HCT116 (cell line): ENCODE measurements at places on chromosomes 3 and 15.

- H3K27me3 ChIP-seq, result no peaks in the 10 kb centered on the region
- H3K4me1 ChIP-seq, result no peaks in the 10 kb centered on the region
- DNase-seq, result no peak
- no peaks in the 10 kb centered on the region for H3K36me3 ChIP-seq
Observed at GRCh38 chr3:143934791-143935190, 36.8 kb upstream of the DIPK2A start.

GRCh38 chr15:67415181-67415580 lies 105.8 kb upstream of the C15orf61 start:
- no peak overlapping the region for H3K4me3 ChIP-seq
- DNase-seq, result no peak
- H3K27me3 ChIP-seq, result no peaks in the 10 kb centered on the region
- peaks cover 11% of the 10 kb centered on the region for H3K4me1 ChIP-seq
- H3K36me3 ChIP-seq, result no peaks in the 10 kb centered on the region
- no peak overlapping the region for H3K27ac ChIP-seq

DNA sequence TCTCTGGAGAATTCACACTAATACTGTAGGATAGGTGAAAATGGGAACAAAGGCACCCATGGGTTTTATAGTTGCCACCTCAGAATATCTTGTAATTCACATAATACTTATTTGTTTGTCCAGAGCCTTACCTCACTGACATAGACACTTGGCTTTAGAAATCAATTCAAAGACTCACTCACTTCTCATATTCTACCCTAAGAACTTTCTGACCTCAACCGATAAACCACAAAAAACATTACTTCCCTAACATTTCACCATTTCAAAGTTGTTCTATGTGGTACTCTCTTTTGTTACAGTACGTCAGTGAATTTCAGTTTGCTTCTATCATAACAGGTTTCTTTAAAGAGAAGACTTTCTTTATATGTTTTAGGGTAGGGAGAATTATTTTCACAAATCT lies 359.3 kb downstream of the IGSF11 start:
- H3K27ac ChIP-seq, result no peak overlapping the region
- no peak for DNase-seq
- no peaks in the 10 kb centered on the region for H3K36me3 ChIP-seq
- no peaks in the 10 kb centered on the region for H3K4me1 ChIP-seq
- no peaks in the 10 kb centered on the region for H3K27me3 ChIP-seq

DNA sequence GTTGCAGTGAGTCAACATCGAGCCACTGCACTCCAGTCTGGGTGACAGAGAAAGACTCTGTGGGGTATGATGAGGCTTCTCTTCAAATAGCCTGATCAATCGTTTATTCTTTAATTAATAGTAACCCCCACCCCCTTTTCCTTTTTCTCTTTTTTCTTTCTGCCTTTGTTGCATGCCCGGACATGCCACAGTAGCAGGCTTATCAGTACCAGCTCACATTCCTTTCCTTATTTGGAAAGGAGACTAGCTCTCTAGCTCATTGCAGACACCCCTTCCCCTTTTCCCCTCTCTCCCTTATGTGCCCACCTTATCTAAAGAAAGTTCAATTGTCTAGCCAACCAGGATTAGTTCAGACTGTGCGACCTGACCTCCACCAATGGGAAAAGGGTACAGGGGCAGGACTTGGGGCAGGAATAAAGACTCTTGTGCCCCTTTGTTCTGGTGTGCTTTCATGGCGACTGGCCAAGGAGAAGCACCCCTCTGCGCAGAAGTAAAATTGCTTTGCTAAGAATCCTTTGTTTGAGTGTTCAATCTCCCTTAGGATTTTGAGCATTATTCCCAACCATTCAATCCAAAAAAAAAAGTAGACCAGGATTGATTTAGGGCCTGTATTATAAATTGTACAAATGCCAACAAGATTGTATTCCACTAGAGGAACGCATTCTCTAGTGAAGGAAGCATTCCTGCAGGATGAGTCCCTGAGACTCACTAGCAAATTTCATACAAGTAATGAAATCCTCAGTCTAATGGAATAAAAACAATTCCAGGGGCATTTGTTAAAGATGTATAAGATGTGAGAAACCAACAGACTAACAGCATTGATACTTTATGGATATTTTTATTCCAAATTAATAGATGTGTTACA lies 95.8 kb upstream of the SNRPN start:
- H3K4me3 ChIP-seq, result no peak overlapping the region
- no peak overlapping the region for H3K27ac ChIP-seq
- no peaks in the 10 kb centered on the region for H3K36me3 ChIP-seq
- H3K27me3 ChIP-seq, result no peaks in the 10 kb centered on the region

GRCh38 chr15:61159901-61160300 lies 69.2 kb downstream of the RORA start:
- H3K36me3 ChIP-seq, result no peaks in the 10 kb centered on the region
- no peaks in the 10 kb centered on the region for H3K4me1 ChIP-seq
- no peak overlapping the region for H3K4me3 ChIP-seq
- no peak for DNase-seq

- no peaks in the 10 kb centered on the region for H3K27me3 ChIP-seq
- no peak overlapping the region for H3K27ac ChIP-seq
Observed at GRCh38 chr3:172313671-172314070, 134.6 kb downstream of the GHSR start.

GRCh38 chr3:11624161-11624560 lies 19.6 kb downstream of the VGLL4 start:
- no peaks in the 10 kb centered on the region for H3K36me3 ChIP-seq
- no peak overlapping the region for H3K27ac ChIP-seq
- no peaks in the 10 kb centered on the region for H3K27me3 ChIP-seq
- no peak overlapping the region for H3K4me3 ChIP-seq

- no peaks in the 10 kb centered on the region for H3K36me3 ChIP-seq
- no peaks in the 10 kb centered on the region for H3K27me3 ChIP-seq
- H3K27ac ChIP-seq, result no peak overlapping the region
- no peak overlapping the region for H3K4me3 ChIP-seq
Observed at GRCh38 chr3:139101396-139101795, 56.7 kb upstream of the PRR23C start.

DNA sequence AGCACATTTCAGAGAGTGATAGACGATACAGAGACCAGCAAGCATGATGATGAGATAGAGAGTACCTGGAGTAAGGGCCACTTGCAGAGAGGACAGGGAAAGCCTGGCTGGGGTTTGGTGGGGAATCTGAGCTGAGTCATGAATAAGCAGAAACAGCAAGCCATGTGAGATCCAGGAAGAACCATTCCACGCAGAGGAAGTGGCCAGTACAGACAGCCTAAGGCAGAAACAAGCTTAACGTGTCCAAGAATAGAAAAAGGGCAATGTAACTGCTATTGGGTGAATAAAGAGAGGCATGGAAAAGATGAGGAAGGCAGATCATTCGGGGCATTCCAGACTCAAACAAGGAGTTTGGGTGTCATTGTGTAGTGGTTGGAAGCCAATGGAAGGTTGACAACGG lies 816.3 kb upstream of the CFAP20DC start:
- H3K27me3 ChIP-seq, result peaks cover 8% of the 10 kb centered on the region; the same call in 1 of the 2 replicates
- no peak for DNase-seq
- peaks cover 8% of the 10 kb centered on the region for H3K4me1 ChIP-seq
- no peaks in the 10 kb centered on the region for H3K36me3 ChIP-seq

GRCh38 chr3:114126461-114126860 lies 52.4 kb downstream of the DRD3 start:
- no peaks in the 10 kb centered on the region for H3K4me1 ChIP-seq
- H3K27ac ChIP-seq, result no peak overlapping the region
- no peaks in the 10 kb centered on the region for H3K36me3 ChIP-seq
- H3K4me3 ChIP-seq, result no peak overlapping the region

GRCh38 chr3:151813799-151814198 lies at the start of gene AADAC:
TSS of gene AADAC (plus strand) at chr3:151814116. CDS start at chr3:151814163, 47 bp downstream.
- DNase-seq, result no peak
- no peaks in the 10 kb centered on the region for H3K36me3 ChIP-seq
- no peak within 1 kb of the TSS for H3K4me3 ChIP-seq
- no peak within 1 kb of the TSS for H3K27ac ChIP-seq
- H3K27me3 ChIP-seq, result no peaks in the 10 kb centered on the region

DNA sequence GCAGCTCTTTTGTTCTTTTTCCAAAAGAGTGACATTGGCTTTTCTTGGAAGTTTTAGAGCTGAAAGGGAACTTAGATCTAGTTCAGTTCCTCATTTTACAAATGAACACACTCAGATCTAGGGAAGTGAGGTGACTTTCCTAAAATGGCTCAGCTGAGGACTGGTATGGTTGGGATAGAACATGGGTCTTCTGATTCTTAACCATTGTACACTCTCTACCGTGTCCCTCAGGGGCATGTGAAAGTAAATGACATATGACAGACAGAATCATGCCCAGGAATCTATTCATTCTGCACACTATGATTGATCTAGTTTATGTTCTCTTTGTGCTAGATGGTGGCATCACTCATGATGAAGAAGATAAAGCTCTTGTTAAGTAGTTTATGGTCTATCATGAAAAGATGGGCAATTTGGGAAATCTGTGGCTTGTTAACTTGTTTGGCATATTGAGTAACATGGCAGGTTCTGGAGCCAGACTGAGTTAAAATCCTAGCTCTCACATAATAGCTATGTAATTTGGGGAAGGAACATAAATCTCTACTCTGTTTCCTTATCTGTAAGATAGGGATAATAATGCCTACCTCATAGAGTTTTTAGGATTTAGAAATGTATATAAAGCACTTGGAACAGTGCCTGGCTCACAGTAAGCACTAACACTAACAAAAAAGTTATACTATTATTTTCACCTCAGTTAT lies 30.9 kb downstream of the UBE2E1 start:
- H3K4me3 ChIP-seq, result no peak overlapping the region
- no peaks in the 10 kb centered on the region for H3K4me1 ChIP-seq
- no peak overlapping the region for H3K27ac ChIP-seq
- H3K36me3 ChIP-seq, result no peaks in the 10 kb centered on the region

GRCh38 chr3:109432833-109433232 lies 95.5 kb upstream of the DPPA4 start:
- H3K27me3 ChIP-seq, result no peaks in the 10 kb centered on the region
- no peaks in the 10 kb centered on the region for H3K36me3 ChIP-seq
- H3K27ac ChIP-seq, result no peak overlapping the region
- no peak overlapping the region for H3K4me3 ChIP-seq

DNA sequence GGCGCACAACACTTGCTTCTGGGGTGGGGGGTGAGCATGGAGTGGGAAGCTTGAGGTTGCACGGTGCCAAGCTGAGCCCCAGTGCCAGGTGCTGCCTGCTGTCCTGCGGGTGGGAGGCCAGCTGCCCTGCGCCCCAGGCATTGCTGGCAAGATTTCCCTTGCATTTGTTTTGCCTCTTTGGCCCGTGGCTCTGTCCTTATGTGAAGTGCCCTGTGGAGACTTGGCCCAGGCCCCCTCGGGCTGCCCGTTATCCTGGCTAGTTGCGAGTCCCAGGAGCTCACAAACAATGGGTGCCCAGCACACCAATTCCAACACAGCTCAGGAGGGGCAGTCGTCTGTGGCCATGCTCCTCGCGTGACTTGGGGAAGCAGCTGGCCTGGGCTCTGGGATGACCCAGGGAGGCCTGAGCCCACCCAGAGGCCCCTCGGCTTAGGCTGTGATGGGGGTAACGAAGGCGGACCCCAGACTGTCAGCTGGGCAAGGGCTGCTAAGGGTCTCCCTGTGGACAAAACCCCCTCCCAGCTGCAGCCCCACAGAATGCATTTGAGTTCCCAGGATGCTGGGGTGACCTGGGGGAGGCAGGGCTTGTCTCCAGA lies 5.9 kb downstream of the C3orf22 start:
- H3K27me3 ChIP-seq, result no peaks in the 10 kb centered on the region
- no peaks in the 10 kb centered on the region for H3K4me1 ChIP-seq
- H3K4me3 ChIP-seq, result no peak overlapping the region
- no peak for DNase-seq
- H3K36me3 ChIP-seq, result no peaks in the 10 kb centered on the region

GRCh38 chr3:150936693-150937092 lies 31.5 kb upstream of the MINDY4B start:
- H3K4me3 ChIP-seq, result no peak overlapping the region
- no peaks in the 10 kb centered on the region for H3K4me1 ChIP-seq
- H3K27ac ChIP-seq, result no peak overlapping the region
- no peak for DNase-seq
